ENCODE measurements at places on chromosomes 1 and 21.

DNA sequence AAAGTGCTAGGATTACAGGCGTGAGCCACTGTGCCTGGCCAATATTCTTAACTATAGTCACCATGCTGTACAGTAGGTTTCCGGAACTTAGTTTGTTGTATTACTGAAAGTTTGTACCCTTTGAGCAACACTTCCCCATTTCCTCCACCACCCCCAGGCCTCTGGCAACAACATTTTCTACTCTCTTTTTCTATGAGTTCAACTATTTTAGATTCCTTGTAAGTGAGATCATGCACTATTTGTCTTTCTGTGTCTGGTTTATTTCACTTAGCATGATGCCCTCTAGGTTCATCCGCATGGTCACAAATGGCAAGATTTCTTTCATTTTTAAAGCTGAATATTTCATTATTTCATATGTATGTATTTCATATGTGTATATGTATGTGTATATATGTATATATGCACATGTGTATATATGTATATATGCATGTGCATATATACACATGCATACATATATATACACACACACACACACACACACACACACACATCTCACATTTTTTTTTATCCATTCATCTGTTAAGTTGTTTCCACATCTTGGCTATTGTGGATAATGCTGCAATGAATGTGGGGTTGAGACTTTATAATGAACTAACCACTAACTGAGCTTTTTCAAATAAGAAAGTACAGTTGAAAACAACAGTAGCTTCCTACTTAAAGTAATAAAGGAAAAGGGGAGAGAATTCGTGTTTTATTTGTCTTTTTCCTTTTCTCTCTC is 256.8 kb upstream of the C1orf105 start:
- DNase-seq = no peak

DNA sequence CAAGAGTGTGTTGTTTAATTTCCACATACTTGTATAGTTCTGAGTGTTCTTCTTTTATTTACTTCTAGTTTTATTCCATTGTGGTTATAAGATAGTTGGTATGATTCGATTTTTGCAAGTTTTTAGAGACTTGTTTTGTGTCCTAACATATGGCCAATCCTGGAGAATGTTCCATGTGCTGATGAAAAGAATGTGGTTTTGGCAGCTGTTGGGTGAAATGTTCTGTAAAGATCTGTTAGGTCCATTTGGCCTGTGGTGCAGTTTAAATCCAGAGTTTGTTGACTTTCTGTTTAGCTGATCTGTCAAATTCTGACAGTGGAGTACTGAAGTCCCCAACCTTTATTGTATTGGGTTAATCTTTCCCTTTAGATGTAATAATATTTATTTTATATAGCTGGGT is 19.5 kb upstream of the TIPRL start:
- no peak for DNase-seq

GRCh38 chr1:178465011-178465410 is 31.8 kb downstream of the CLEC20A start:
- no peak for DNase-seq

GRCh38 chr1:53195246-53196016 is 1.2 kb upstream of the CPT2 start:
- no peak for DNase-seq

- DNase-seq = no peak
Measured at GRCh38 chr21:26057477-26058170, 112.9 kb downstream of the APP start.

- DNase-seq = no peak
Measured at GRCh38 chr1:203563291-203563690, 63.3 kb upstream of the ATP2B4 start.

- DNase-seq = no peak
Measured at GRCh38 chr21:42321845-42322244, 6.6 kb upstream of the TFF3 start.

All from Jurkat, Clone E6-1 (cell line).